GM23248 (cell line): ENCODE measurements at places on chromosomes 6 and 20. TPM values are rescaled to one million over a fixed set of nuclear protein-coding genes. Genes with fewer than 3 reads are reported as not detected.
A peak's percentile ranks its signal among the peaks of the same experiment; 100 is the strongest.

DNA sequence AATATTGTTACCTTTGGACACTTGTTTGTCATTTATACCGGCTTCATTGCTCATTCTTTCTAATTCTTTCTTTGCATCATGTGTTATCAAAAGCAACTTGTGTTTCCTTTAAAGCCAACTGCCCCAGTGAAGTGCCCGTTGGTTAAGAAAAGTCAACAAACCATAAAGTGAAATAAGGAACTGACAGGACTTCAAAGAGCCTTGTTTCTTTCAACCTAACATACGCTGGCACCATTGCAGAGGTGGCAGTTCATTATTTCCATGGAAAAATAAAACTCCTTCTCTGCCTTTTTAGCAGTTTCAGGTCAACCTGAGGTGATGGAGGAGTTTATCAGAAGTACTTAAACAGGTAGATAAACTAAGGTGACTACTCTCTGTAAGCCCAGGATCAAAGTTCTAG is 28.8 kb downstream of the FERMT1 start:
- no peak for DNase-seq

GMNN gene
- 25.0 and 26.5 TPM in 2 replicates for polyA plus RNA-seq

CAPN11 gene
- polyA plus RNA-seq = not detected in 2 replicates

DNA sequence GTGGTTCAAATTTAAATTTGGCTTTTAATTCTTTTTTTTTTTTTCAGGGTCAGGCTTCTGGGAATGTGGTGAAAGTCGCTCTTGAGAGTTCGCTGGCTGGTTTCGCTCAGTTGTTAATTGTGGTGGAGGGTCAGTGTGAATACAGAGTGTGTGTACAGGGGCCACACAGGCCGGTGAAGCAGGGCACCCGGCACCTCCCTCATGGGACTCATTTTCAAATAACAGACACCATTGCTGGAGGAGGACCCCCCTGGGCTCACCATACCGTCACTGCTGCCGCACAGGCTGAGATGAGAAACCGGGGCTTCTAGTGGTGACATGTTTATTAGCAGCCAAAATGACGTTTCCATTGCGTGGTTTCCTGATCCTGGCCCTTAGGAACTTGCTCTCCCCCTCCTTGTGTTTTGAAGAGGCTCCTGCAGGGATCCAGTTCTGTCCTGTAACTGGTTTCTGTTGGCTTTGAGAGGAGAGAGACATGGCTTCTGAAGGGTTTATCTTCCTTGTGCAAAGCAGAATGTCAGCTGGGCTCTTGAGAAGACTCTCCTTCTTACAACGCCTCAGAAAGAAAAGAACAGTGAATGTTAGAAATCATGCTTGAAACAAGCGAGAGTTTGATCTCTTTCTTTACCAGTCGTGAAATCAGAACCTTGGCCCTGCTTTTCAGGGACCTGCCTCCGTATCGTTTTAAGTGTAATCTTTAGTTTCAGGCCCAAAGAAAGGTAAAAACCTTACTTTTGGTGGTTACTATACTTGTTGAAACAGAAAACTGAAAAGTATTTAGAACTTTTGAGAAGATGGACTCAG is 37.8 kb downstream of the DUSP22 start:
- DNase-seq = no peak

DNA sequence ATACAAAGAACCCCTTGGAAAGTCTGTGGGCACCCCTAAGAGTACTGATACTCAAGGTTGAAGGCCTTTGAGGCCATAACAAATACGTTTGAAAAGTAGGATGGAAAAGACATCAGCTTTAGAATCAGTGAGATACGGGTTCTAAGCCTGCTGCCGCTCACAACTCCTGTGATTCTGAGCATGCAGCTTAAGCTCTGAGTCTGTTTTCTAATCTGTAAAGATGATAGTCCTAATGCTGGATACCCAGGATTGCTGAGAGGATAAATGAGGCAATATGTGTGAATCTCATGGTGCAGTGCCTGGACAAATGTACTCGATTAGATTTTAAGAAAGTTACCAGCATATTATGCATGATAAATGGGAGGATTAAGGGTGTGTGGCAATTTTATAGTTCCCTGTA is 321.0 kb upstream of the HSF2 start:
- DNase-seq = no peak

CASS4 gene
- polyA plus RNA-seq = 10.4 and 10.5 TPM in 2 replicates

GRCh38 chr6:4511641-4512020 is 264.6 kb upstream of the CDYL start:
- DNase-seq = no peak

- DNase-seq = no peak
Measured at GRCh38 chr6:116766506-116767176, 1.1 kb upstream of the FAM162B start.

LY6G6C gene
- not detected in 2 replicates for polyA plus RNA-seq

ZBTB46 gene
- polyA plus RNA-seq = 0.33 and 0.38 TPM in 2 replicates

MYL9 gene
- polyA plus RNA-seq = 681 and 706 TPM in 2 replicates

DNA sequence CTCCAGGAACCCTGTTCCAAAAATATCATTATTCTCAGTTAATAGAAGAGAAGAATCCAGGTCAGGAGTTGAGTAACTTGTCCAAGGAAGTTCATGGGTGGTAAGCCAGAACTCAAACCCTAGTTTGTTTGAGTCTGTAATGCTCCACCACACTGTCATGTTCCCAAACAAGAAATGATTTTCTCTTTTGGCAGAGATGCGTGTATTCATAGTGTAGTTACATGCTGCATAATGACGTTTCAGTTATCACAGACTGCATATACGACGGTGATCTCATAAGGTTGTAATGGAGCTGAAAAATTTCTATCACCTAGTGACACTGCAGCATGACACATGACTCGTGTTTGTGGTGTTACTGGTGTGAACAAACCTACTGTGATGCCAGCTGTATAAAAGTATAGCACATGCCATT is 102.6 kb downstream of the TULP4 start:
- peak; percentile 61 for DNase-seq

CST4 gene
- polyA plus RNA-seq = not detected in 2 replicates

GRCh38 chr20:59305908-59306655 is 5.7 kb downstream of the EDN3 start:
- no peak for DNase-seq

DNA sequence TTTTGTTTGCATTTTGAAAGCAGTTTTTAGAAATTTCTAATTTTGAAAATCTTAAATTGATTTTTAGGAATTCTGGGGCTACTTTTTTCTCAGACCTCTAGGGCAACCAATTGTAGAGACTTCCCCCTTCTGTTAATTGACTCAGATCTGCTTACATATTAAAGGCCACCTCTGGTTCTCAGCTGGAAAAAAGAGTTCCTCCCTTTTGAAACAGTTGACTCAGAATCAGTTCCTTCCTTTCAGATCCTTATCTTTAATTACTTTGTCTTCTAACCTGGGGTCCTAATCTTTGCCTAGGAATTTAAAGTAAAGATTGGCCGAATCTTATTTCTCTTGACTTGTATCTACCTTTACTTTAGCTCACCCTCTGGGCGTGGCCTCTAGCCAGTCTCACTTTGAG is 146.8 kb downstream of the LAMA2 start:
- peak; percentile 42 for DNase-seq

TCF15 gene
- not detected in 2 replicates for polyA plus RNA-seq

- no peak for DNase-seq
Measured at GRCh38 chr6:121853686-121854085, 418.2 kb downstream of the GJA1 start.

DNA sequence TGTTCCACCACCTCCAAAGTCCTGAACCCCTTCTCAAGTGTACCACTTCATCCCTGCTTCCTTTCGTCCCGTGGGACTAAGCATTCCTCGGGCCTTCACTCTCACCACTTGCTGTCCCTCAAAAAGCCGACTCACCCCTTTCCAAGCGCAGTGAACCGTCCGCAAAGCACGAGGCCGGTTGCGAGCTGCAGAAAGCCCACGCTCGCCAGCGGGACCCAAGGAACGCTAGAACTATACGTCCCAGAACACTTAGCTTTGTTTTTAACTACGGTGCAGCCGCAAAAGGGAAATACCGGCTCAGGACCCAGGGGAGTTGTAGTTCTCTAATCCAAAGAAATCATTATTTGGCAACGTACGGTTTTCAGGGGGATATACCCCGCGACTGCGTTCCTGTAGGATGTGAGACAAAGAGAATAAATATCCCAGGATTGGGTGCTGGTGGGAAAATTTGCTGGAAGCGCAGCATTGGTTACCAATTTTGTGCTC is 416 bp upstream of the POLR1H start:
- DNase-seq = peak; percentile 84
